H1 (cell line): ENCODE measurements at places on chromosomes 4 and X. TPM values are rescaled to one million over a fixed set of nuclear protein-coding genes. Genes with fewer than 3 reads are reported as not detected.

Gene NUP62CL
- total RNA-seq: 2.6 and 3.3 TPM in 2 replicates

Gene RHOXF2B
- total RNA-seq: not detected in 2 replicates

Gene TECRL
- not detected in 2 replicates for total RNA-seq

Gene LRPAP1
- 101 and 106 TPM in 2 replicates for total RNA-seq

GRCh38 chrX:26470941-26471340 is 255.0 kb downstream of the MAGEB5 start:
- no peak for DNase-seq
- no peaks in the 10 kb centered on the region for H3K27me3 ChIP-seq
- no peaks in the 10 kb centered on the region for H3K36me3 ChIP-seq
- H3K27ac ChIP-seq: no peak overlapping the region
- no peaks in the 10 kb centered on the region; the same call in 1 of the 2 replicates for H3K4me1 ChIP-seq

DNA sequence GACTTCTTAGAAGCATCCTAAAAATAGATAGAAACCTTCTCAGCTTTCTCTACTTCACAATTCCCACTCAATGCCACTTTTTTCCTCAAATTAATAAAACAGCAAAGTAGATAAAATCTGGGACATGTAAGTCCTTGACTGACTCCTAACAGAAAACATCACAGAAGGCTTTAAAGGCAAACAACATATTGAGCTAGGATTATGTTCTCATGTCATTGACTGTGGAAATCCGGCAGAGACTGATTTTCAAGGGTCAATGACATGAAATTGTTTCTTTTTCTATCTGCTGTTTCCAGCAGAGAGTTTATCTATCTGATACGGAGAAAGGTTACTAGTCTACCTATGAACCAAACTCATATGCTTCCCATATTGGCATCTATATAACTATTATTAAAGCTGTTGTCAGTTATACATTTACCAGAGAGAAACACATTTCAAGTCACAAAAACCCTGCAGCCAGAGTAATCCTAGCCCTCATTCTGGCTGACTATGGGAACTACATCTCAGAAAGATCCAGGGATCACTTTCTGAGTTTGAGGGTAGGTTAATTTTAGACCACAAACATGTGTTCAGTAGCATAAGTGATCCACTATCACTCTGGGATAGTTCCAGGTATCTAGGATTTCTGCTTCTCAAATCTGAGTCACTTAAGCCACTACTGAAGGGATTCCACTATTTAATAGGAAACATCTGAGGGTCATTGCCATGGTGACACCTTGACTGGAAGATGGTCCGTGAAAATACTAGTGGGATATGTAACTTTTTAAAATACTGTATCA is 147.6 kb downstream of the PPP3CA start:
- H3K27me3 ChIP-seq: peaks cover 2% of the 10 kb centered on the region
- peaks cover 4% of the 10 kb centered on the region for H3K4me1 ChIP-seq
- no peaks in the 10 kb centered on the region for H3K36me3 ChIP-seq
- no peak overlapping the region for H3K4me3 ChIP-seq
- H3K27ac ChIP-seq: no peak overlapping the region

DNA sequence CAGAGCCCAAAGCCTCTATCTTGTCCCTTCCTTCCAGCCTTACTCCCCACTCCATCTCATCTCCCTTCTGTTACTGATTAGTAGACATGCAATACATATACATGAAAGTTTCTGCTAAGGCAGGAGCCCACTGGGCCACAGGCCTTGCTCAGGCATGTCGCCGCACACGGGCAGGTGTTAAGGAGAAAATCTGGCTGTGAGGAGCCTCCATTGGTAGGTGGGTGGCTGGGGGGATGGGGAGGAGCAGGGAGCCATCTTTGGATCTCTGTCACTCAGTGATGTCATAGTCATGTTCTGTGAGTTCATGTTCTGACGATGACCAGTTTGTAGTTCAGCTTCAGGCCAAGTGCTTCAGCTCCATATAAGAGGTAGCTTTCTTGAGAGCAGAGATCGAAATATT is 2.9 kb upstream of the HMGB3 start:
- peaks cover 3% of the 10 kb centered on the region; the same call in 1 of the 2 replicates for H3K4me1 ChIP-seq
- no peaks in the 10 kb centered on the region for H3K36me3 ChIP-seq
- no peak for DNase-seq
- no peak overlapping the region for H3K27ac ChIP-seq

DNA sequence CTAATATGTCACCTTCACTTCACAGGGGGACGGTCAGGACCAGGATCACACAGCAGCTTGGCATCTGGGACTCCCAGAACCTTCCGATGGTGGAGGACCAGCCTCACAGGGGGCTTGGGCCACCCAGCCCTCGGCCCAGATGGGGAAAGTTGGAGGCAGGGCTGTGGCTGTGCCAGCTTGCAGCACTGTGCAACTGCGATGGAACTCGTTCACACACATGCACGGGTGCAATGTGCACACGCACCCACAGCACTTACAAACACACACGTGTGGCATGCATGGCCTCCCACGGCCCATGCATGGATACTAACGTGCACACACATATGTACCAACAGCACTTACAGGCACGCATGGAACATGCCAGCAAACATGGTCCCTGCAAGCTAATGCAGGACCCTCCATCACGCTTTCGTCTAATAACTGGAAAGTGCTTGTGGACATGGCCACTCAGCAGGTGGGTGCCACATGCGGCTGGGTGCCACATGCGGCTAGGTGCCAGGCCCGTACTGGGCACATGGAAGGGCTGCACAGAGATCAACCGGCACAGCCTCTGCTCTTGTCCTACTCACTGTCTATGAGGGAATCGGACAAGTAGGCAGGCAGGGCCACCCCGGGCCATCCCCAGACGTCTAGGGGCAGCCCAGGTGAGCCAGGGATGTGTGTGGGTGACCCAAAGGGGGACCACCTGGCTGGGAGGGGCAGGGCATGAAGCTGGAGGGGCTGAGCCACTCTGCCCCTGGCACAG is 63.2 kb downstream of the ADRA2C start:
- H3K27ac ChIP-seq: no peak overlapping the region
- no peaks in the 10 kb centered on the region for H3K36me3 ChIP-seq
- DNase-seq: no peak

DNA sequence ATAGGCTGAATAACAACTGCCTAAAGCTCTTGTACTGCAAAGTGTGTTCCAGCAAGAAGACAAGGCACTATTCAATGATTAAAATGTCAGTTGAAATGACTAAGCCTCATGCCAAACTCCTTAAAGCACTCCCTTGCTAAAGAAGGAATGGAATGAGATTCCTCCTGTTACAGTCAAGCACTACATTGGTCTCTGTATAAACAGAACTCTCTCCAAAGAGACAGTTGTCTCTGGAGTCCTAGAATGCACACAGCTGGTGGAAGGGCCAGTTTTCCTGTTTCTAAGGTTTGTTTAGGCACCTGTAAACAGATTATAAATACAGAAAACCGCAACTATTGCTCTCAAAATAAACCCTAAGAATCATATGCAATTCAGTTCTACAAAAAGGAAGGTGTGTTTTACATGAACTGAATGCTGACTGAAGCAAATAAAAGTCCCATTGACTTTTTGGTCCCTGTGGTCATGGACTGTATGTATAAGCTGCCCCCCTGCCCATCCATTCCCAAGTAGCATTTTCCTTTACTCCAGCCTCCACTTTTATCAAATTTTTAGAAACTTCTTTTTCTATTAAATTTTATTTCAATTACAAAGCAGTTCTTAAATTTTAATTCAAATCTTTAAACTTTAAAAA is 47.0 kb downstream of the FAT1 start:
- H3K4me1 ChIP-seq: peaks cover 2% of the 10 kb centered on the region
- no peaks in the 10 kb centered on the region for H3K36me3 ChIP-seq
- H3K27ac ChIP-seq: no peak overlapping the region
- no peak for DNase-seq
- H3K4me3 ChIP-seq: no peak overlapping the region
